WTC11 (cell line): ENCODE measurements at places on chromosomes 13 and 19.

DNA sequence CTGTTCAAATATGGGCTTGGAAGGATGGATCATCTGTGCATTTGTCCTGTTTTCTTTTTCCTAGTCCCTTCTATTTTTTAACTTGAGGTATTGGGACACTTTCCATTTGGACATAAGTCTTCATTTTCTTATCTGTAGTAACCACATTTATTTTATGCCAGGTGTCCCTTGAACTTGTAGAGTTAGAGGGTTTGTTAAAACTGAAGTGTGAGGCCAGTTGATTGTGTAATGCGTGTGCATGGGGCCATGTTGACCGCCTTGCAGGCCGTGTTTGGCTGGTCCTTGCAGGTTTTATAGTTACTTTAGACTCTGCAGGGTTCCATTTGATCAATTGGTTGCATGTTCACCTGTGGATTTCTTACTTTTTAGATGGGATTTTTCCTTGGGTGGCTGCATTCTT is 21.0 kb downstream of the SAE1 start:
- no peak for DNase-seq

GRCh38 chr13:19154843-19155242 is 26.8 kb downstream of the TUBA3C start:
- DNase-seq: no peak

GRCh38 chr19:39557811-39558623 is 18.1 kb upstream of the EID2 start:
- no peak for DNase-seq

DNA sequence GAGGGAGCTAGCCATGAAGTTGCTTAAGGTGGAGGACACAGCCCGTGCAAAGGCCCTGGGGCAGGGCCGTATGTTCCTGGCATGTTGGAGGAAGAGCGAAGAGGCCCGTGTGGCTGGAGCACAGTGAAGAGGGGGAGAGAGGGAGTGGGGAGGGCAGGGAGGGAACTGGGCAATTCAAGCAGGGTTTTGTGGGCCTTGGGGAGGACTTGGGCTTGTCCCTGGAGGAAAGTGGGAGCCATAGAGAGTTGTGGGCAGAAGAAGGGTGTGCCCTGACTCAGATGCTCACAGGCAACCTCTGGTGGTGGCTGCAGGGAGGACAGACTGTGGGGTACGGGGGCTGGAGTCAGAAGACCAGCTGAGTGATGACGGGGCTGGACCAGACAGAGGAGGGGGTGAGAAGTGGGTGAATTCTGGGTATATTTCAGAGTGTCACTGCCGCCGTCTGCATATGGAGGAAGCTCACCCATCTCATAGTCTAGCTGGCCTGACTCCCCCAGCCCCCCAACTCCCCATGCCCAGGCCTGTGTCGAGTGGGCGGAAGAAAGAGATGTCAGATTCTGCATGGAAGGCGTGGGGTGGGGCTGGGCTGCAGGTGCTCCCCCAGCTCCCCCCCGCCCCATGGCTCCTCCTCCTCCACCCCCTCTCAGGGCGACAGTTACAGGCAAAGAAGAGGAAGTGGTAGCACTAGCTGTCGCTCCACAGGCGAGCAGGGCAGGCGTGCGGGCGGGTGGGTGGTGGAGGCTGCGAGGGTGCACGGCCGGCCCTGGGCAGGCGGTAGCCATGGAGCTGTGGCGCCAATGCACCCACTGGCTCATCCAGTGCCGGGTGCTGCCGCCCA is at the start of gene VAV1:
VAV1 (plus strand) TSS at position 681 of the 838 bp plus-strand sequence; CDS start at position 781, 100 bp downstream.
- DNase-seq: peak; percentile 30

DNA sequence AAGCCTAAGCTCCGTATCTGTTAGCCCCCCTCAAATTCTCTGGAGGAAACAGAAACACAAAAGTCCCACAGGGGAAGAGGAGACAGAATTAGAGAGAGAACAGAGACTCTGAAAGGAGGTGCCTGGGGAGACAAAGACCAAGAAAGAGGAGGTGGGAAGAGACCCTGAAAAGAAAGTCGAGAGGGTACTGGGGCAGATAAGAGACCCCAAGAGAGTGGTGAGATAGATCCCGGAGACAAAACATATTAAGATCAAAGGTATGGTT is 915 bp upstream of the GRWD1 start:
- DNase-seq: no peak

DNA sequence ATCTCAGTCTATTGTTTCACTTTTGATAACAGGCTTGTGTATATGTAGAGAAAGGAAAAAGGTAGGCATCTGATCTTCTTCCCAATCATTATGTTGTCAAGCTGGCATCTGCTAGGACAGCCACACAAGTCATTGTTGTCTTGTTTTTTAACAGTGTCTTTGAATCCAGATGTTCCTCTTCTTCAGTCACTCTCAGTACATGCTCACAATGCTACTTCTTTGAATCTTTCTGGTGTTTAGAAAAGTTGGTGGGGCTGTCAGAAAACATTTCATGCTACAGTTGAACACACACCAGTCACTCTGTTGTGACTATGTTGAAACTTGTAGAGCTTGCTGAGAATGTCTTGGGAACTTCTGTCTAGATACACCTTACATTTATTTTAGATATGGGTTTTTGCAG is 1231.4 kb upstream of the MIR17HG start:
- no peak for DNase-seq

GRCh38 chr19:23351806-23352205 is 43.5 kb downstream of the ZNF91 start:
- DNase-seq: no peak

DNA sequence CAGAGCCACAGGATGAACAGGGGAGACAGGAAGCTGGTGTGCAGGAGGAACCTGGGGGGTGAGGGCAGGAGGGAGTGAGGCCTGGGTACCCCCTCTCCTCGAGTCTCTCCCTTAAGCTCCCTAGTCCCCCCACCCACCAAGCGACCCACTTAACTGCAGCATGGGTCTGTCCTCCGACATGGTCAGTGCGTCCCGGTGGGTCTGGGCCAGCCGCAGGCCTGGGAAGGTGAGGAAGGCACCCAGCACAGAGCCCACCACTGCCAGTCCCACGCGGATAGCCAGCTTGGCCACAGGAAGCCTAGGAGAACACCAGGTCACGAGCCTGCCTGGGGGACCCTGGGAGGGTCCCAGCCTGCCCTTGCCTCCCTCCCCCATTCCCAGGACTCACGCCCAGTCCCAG is 16.9 kb downstream of the TMEM161A start:
- no peak for DNase-seq

- no peak for DNase-seq
Observed at GRCh38 chr13:74316547-74316946, 182.3 kb upstream of the KLF12 start.

DNA sequence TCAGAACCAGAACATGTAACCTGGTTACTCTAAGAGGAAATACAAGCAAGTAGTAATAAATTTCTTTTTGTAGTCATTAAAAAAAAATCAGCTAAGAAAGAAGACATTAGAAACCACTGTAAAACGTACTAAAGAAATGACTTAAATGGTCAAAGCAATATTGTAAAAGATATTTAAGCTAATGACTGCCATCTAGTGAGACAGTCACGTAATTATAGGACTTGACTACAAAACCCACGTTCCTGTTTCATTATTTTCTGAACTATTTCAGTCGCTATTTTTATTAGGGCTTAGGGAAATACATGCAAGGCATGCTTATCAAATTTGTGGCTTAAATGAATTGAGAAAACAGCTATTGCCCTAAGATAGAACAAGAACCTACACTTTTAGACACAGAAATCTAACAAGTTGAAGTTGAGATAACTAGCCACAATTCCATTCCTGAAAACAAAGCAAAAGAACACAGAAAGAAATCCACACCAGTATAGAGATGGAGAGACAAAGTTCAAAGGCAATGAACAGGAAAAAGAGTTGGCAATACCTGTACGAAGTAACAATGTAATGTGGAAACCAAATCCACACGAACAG is 17.9 kb downstream of the ALG5 start:
- DNase-seq: no peak

- no peak for DNase-seq
Observed at GRCh38 chr13:77230560-77230959, 96.3 kb downstream of the MYCBP2 start.

DNA sequence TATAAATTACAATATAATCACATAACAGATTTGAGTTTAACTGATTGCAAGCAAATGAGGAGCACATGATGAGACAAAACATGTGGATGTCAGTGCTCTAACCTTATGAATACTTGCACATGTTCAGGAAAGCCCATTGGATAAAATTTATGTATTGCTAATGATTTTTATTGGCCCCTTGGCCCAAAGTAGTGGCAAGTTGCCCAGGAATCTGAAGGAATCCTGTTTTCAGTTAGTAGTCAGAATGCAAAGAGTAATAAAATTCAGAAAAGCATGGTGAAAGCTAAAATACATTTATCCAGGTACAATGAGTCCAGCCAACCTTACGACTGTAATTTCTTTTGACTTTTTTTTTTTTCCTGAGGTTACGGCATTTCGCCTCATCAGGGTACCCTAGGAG is 1539.4 kb downstream of the EFNB2 start:
- DNase-seq: no peak

DNA sequence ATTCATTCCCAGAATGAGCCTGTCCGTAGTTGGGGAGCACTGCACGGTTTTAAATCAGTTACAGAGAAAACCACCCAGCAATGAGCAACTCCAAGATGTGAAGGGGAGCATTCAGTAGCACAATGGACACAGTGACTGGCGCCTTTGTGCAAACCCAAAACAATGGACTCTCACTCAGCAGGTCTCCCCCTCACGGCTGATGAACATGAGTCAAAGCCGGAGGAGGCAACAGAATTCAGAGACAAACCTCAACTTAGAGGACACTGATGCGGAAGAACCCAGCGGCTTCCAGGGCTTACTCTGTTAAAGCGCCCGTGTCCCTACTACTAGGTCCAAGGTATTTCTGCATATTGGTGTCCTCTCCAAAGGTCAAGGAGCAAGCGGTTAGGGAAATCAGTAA is 17.7 kb downstream of the PLEKHF1 start:
- DNase-seq: no peak

DNA sequence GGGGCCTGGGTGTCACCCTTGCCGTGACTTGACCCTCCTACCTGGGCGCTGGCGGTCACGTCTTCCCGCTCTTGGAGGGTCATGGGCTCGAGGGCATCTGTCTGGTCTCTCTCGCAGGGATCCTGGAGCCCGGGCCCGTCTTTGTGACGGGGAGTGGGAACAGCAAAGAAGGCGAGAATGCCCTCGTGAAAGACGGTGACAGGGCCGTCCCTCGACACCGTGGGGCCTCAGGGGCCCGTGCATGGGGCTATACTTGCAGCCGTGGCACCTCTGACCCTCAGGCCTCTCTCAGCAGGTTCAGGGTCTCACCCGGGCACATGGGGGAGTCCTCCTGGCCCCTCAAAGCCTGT is 20.9 kb upstream of the MATK start:
- DNase-seq: no peak

DNA sequence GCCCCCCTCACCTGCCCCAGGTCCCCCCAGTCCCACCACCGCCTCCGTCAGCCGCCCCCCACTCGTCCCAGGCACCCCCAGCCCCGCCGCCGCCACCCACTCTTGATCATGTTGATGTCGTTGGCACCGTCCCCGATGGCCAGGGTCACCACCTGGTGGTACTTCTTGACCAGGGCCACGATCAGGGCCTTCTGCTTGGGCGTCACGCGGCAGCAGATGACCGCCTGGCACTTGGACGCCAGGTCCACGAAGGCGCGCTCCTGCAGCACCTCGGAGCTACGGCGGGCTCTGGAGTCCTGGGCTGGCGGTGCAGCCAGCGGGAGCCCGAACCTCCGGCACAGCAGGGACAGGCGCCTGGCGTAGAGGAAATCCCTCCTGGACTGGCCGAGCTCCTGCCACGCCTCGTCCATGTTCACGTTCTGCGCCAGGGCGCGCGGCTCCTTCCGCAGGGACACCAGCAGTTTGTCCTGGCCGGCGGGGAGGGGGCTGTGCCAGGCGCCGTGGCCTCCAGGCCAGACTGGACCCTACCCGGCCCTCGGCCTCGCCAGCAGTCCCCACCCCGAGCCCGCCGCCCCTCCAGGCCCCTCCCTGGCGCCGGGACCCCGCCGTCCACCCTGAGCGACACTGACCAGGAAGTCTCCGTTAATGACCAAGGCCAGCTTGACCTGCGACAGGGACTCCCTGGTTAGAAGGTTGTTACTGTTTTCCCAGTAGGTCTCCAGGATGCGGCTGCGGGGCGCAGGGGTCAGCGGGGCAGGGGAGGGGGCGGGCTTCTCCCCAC is 22.6 kb downstream of the ATP8B3 start:
- DNase-seq: no peak

DNA sequence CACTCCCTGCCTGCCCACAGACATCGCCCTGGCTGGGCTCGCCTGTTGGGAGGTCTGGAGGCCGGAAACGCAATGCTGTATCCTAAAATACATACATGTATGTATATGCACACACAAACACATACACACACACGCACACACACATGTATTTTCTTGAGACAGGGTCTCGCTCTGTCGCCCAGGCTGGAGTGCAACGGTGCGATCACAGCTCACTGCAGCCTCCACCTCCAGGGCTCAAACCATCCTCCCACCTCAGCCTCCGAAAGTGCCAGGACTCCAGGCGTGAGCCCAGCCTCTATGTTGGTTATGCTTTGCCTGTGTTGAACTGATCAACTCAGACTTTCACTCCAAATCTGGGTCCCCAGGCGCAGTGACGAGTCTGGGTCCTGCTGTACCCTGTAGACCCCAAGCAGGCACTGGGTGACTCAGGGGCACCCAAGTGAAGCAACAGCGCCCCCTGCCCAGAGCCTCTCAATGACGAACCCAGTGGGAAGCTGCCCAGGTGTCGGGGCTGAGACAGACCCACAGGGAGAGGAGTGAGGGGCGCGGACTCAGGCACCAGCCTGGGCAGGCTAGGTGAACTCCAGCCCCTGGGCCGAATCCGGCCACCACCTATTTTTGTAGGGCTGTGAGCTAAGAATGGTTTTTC is 27.4 kb upstream of the CACTIN start:
- peak; percentile 60 for DNase-seq

GRCh38 chr13:21058361-21058760 is 3.0 kb downstream of the LATS2 start:
- no peak for DNase-seq

GRCh38 chr13:100068133-100068931 is 20.6 kb upstream of the PCCA start:
- DNase-seq: no peak

DNA sequence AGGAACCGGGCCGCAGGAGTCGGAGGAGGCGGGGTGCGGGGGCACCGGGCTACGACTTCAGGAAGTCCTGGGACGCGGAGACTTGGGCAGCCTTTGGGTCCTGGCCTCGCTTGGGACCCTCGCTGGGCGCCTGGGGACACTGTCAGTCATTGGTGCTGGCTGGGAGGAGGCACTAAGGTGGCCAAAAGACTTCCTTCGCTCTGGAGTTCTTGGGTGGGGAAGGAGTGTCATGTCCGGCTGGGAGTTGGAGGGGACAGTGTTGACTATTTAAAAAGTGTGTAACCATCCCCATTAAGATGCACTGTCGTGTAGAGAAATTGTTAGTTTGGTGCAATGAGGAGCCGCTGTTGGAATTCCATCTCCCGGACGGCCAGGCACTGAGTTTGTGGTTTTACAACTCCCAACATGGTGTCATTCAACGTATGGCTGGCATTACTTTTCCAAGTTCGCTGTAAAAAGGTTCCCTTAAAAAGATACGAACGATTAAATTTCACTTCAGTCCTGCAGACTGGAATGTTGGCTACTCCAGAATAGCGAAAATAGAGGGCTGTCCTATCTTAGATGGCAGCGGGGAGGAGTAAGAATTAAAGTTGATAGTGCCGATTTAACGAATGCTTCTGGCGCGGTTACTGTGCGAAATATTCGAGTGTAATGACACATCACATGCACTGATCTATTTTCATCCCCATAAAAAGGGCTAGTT is 776 bp downstream of the DNAJC3 start:
- DNase-seq: peak; percentile 43

GRCh38 chr19:9923440-9923839 is 12.9 kb downstream of the OLFM2 start:
- no peak for DNase-seq

- no peak for DNase-seq
Observed at GRCh38 chr13:98648141-98648540, 71.2 kb upstream of the STK24 start.
